ENCODE measurements at places on chromosomes 2 and 18. TPM values are rescaled to one million over a fixed set of nuclear protein-coding genes. Genes with fewer than 3 reads are reported as not detected.

- peaks cover 27% of the 10 kb centered on the region for H3K4me1 ChIP-seq
- H3K27me3 ChIP-seq = no peaks in the 10 kb centered on the region
- no peak for DNase-seq
- H3K27ac ChIP-seq = no peak overlapping the region
These were observed 101.4 kb upstream of the RASGRP3 start for GRCh38 chr2:33375054-33375453.

GRCh38 chr2:198127627-198128026 is 323.2 kb downstream of the PLCL1 start:
- no peaks in the 10 kb centered on the region for H3K36me3 ChIP-seq
- H3K27me3 ChIP-seq = no peaks in the 10 kb centered on the region
- peak; percentile 83 for DNase-seq
- no peak overlapping the region for H3K27ac ChIP-seq
- H3K4me1 ChIP-seq = no peaks in the 10 kb centered on the region

GRCh38 chr18:64974391-64975125 is 776.3 kb upstream of the CDH7 start:
- peak; percentile 25 for DNase-seq
- no peaks in the 10 kb centered on the region for H3K36me3 ChIP-seq
- no peaks in the 10 kb centered on the region for H3K27me3 ChIP-seq

The PCARE gene
- not detected for total RNA-seq

GRCh38 chr2:74712223-74713053 is 58.4 kb downstream of the SEMA4F start:
- no peak overlapping the region for H3K4me3 ChIP-seq
- no peaks in the 10 kb centered on the region for H3K36me3 ChIP-seq
- H3K27me3 ChIP-seq = peaks cover 13% of the 10 kb centered on the region

DNA sequence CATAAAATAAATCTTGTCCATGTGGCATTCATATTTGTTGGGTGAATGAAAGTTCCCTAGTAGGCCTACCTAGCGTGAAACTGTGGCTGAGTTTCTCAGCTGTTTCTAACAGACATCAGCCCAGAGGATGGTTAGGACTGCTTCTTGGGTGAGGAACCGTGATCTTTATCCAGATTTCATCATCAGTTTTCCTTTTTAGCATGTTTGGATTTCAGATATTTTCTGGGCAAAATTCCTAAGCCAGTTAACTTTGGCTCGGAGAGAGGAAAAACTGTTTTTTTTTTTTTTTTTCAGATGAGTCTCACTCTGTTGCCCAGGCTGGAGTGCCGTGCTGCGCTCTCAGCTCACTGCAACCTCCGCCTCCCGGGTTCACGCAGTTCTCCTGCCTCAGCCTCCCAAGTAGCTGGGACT is 53.5 kb downstream of the DGKD start:
- peaks cover 4% of the 10 kb centered on the region for H3K36me3 ChIP-seq
- H3K27ac ChIP-seq = peak overlapping the region; percentile 90
- H3K4me3 ChIP-seq = no peak overlapping the region
- peaks cover 28% of the 10 kb centered on the region for H3K4me1 ChIP-seq

The SRD5A2 gene
- total RNA-seq = not detected

The DNAJC5G gene
- not detected for total RNA-seq

GRCh38 chr2:81528852-81529480 is 1224.4 kb upstream of the LRRTM1 start:
- no peak overlapping the region for H3K4me3 ChIP-seq
- H3K27ac ChIP-seq = no peak overlapping the region
- DNase-seq = no peak
- H3K27me3 ChIP-seq = no peaks in the 10 kb centered on the region
- no peaks in the 10 kb centered on the region for H3K36me3 ChIP-seq

- H3K36me3 ChIP-seq = no peaks in the 10 kb centered on the region
- no peak for DNase-seq
- no peak overlapping the region for H3K27ac ChIP-seq
- peaks cover 4% of the 10 kb centered on the region for H3K4me1 ChIP-seq
These were observed 61.3 kb downstream of the SP110 start for GRCh38 chr2:230158468-230158867.

GRCh38 chr18:80229363-80229762 is 18.0 kb downstream of the PARD6G start:
- H3K36me3 ChIP-seq = no peaks in the 10 kb centered on the region
- no peak for DNase-seq
- H3K27me3 ChIP-seq = no peaks in the 10 kb centered on the region

- peak overlapping the region; percentile 80 for H3K27ac ChIP-seq
- peak; percentile 70 for DNase-seq
- peaks cover 89% of the 10 kb centered on the region for H3K4me1 ChIP-seq
- H3K27me3 ChIP-seq = no peaks in the 10 kb centered on the region
These were observed 61.1 kb downstream of the MEIS1 start for GRCh38 chr2:66495788-66496640.

DNA sequence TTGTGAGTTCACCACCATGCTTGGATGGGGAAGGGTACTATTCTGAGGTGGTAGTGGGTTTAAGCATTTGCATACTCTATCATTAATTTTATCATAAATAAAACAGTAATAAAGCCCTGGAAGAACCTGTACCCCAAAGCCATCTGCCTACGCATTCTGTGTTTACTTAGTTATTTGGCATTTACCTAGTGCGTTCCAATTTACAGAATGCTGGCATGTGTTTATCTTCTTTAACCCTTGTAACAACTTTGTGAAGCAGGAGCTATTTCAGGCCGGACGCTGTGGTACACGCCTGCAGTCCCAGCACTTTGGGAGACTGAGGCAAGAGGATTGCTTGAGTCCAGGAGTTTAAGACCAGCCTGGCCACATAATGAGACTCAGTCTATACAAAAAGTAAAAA is 17.8 kb upstream of the ODC1 start:
- H3K27me3 ChIP-seq = no peaks in the 10 kb centered on the region
- DNase-seq = no peak
- H3K27ac ChIP-seq = no peak overlapping the region
- H3K4me1 ChIP-seq = peaks cover 4% of the 10 kb centered on the region
- no peak overlapping the region for H3K4me3 ChIP-seq

- H3K4me3 ChIP-seq = no peak overlapping the region
- no peak overlapping the region for H3K27ac ChIP-seq
- H3K27me3 ChIP-seq = no peaks in the 10 kb centered on the region
- no peak for DNase-seq
- no peaks in the 10 kb centered on the region for H3K36me3 ChIP-seq
These were observed 376.6 kb downstream of the PTH2R start for GRCh38 chr2:208783184-208783583.

The TEX44 gene
- total RNA-seq = not detected

The ARPC2 gene
- total RNA-seq = 456 TPM

Data from stomach (tissue), 19 donors.